ENCODE measurements at places on chromosomes 4 and X. TPM values are rescaled to one million over a fixed set of nuclear protein-coding genes. Genes with fewer than 3 reads are reported as not detected.
A peak's percentile ranks its signal among the peaks of the same experiment; 100 is the strongest.

The DIAPH2 gene
- polyA plus RNA-seq: 8.8 TPM

- no peak for DNase-seq
Measured at GRCh38 chrX:38110231-38110630, 103.9 kb downstream of the SYTL5 start.

GRCh38 chr4:74675673-74676279, 118.5 kb downstream of the BTC start:
- peak; percentile 27 for DNase-seq

- no peak for DNase-seq
Measured at GRCh38 chrX:147485207-147485606, 426.5 kb upstream of the FMR1 start.

GRCh38 chr4:139036885-139037284, 21.3 kb downstream of the NOCT start:
- DNase-seq: no peak

- DNase-seq: no peak
Measured at GRCh38 chr4:111781611-111782010, 363.6 kb upstream of the FAM241A start.

All from muscle of arm (tissue), 14 donors.